ENCODE measurements at places on chromosomes 1 and 21.
A peak's percentile ranks its signal among the peaks of the same experiment; 100 is the strongest.

DNA sequence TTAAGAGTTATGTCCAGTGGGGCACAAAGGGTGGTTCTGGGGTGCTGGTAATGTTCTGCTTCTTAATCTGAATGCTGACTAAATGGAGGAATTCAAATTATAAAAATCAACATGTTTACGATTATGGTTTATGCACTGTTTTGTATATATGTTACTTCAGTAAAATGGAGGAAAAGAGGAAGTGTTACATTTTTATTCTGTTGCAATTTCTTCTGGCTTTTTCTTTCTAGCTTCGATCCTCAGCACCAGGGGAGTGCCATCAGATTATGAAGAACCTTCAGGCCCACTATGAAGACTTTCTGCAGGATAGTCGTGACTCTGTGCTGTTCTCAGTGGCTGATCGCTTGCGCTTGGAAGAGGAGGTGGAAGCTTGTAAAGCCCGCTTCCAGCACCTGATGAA, 105.5 kb downstream of the MACF1 start:
- H3K27ac ChIP-seq, result no peak overlapping the region
- H3K4me1 ChIP-seq, result no peaks in the 10 kb centered on the region
- DNase-seq, result no peak
- H3K27me3 ChIP-seq, result no peaks in the 10 kb centered on the region
- no peak overlapping the region for H3K4me3 ChIP-seq

DNA sequence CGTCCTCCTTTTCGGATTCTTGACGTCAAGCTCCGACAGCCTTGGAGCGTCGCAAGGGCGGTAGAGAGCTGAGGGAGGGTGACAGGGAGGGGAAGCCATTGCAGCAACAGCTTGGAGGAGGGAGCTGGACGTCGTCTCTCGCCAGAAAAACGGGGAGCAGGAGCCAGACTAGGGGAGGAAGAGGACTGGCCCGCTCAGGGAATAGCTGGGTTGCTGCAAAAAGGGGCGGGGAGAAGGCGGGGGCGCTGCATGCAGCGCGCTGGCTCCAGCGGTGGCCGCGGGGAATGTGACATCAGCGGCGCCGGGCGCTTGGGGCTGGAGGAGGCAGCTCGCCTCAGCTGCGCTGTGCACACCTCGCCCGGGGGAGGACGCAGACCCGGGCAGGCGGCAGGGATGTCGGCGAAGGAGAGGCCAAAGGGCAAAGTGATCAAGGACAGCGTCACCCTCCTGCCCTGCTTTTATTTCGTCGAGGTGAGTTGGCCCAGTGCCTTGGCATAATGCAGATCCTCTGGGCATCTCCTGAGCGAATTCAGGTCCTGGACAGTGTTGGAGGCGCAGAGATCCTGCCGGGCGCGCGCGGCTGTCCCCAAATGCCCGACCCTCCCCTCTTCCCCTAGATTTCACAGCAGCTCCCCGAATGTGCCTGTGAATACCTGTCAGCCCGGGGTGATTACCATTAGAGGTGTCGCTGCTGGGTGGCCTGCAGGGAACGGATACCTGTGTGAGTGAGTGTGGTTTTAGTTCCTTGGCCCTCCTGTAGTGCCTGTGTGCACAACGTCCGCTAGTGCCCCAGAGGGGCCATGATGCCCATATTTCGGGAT, at the start of gene PLPPR4:
Gene PLPPR4 (plus strand): TSS at position 292 of the 821 bp plus-strand sequence. CDS start 102 bp downstream, at position 394.
- no peak within 1 kb of the TSS for H3K4me3 ChIP-seq
- H3K27me3 ChIP-seq, result peaks cover 30% of the 10 kb centered on the region
- DNase-seq, result no peak
- no peaks in the 10 kb centered on the region for H3K36me3 ChIP-seq
- no peak within 1 kb of the TSS for H3K27ac ChIP-seq

DNA sequence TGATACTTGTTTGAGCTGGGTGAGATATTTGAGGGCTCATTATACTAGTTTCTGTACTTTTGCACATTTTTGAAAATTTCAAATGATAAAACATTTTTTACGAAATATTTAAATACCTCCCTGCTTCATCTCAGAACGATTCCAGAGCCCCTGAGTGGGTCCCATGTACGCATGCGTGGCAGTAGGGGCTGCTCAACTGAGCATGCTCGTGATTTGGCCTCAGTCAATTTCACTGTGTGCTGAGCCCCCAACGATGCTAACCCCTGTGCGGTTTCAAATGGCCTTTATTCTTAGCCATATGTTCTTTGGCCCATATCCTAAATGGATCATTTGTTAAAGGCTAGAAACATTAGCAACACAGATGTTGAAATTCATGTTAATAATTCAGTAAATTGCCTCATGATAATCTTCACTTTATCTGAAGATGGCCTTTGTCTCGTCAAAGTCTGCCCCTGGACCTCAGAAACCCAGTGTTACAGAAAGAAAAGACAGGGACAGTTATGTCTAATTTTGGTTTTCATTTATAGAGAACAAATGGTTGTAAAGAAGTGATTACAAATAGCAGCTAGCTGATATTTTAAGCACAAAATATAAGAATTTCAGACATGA, 108.2 kb downstream of the MRPS6 start:
- no peak for DNase-seq
- H3K27ac ChIP-seq, result no peak overlapping the region
- peaks cover 2% of the 10 kb centered on the region for H3K27me3 ChIP-seq
- no peak overlapping the region for H3K4me3 ChIP-seq

- peaks cover 25% of the 10 kb centered on the region for H3K27me3 ChIP-seq
- DNase-seq, result no peak
- H3K4me3 ChIP-seq, result no peak overlapping the region
- H3K36me3 ChIP-seq, result no peaks in the 10 kb centered on the region
- no peak overlapping the region for H3K27ac ChIP-seq
Observed at GRCh38 chr1:182726912-182727311, 42.5 kb upstream of the RGS8 start.

- peaks cover 14% of the 10 kb centered on the region for H3K27me3 ChIP-seq
- DNase-seq, result no peak
- no peak overlapping the region for H3K4me3 ChIP-seq
- H3K36me3 ChIP-seq, result no peaks in the 10 kb centered on the region
Observed at GRCh38 chr21:31909153-31910073, 36.6 kb downstream of the HUNK start.

DNA sequence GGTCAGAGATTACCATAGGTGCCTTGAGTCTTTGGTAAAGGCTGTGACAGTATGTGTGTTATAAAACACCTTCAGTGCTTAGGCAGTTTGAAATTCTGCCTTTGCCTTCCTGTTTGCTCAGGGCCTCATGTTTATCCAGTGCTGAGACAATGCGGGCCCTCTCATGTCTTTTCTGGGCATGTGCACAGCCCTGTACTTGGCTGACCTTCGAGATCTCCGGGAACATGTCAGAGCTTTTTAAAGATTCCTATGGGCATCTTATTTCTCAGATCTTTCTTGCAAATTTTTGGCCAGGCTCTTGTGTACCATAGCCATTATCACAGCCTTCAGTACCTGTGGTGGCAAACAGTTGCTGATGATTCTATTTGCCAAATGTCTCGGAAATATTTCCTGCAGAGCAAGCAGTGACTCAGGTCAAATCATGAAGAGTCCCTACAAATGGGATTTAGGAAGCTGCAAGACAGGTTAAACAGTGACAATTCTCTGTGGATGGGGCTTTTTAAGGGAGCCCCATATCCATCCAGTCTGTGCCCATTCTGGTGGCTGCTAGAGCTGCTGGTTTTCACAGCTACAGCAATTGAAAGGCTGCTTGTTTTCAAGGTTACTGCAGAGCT, 42.1 kb downstream of the HOOK1 start:
- DNase-seq, result no peak
- H3K36me3 ChIP-seq, result no peaks in the 10 kb centered on the region
- H3K4me1 ChIP-seq, result no peaks in the 10 kb centered on the region

DNA sequence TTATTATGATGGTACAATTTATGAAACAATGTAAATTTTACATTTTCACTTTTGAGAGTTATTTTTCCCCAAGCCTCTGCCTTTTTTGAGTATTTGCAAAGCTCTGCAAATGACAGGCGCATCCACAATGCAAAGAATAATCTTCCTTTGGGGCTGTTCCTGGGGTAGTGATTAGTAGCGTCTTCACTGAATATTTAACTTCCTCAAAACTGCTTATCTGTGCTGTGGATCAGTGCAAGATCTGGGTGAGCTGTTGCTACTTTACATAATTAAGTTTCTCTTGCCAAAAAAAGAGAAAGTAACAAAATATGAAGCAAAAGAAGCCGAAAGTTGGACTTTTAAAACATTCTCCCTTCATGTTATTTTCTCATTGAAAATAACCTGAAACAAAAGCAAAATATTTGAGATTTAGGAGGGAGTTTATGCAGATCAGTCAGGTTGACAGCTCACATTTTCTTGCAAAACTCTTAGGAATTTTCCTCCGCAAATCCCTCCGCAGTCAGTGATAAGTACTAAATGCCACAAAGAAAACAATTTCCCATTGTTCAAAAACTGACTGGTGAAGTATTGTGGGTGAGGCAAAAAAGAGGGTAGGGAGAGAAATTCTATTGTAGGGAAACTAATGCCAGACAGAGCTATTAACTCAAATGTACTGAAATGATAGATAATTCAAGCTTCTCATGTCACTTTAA, 276.4 kb upstream of the B3GALT2 start:
- no peak for DNase-seq
- H3K36me3 ChIP-seq, result peaks cover 10% of the 10 kb centered on the region
- no peaks in the 10 kb centered on the region for H3K27me3 ChIP-seq
- peak overlapping the region; percentile 80 for H3K4me3 ChIP-seq
- H3K27ac ChIP-seq, result peak overlapping the region; percentile 75
- H3K4me1 ChIP-seq, result peaks cover 42% of the 10 kb centered on the region

- H3K4me1 ChIP-seq, result peaks cover 7% of the 10 kb centered on the region
- no peaks in the 10 kb centered on the region for H3K36me3 ChIP-seq
- peaks cover 4% of the 10 kb centered on the region for H3K27me3 ChIP-seq
- no peak overlapping the region for H3K4me3 ChIP-seq
Observed at GRCh38 chr1:29690156-29690555, 453.8 kb downstream of the PTPRU start.

DNA sequence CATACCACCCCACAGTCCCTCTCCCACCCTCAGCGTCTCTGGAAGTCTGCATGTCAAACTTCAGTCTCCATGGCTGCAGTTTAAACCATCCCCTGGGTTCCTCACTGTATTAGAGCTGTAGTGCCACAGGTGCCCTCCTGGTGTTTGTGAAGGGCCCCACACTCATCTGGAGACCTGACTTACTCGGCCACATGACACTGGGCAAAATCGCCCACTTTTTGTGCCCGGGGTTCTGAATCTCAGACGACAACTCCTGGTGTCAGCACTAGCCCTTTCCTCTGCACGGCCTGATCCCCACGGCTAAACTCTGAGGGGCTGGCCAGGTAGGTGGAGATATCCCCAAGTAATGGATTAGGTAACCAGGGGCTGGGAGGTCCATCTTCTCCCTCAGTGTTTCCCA, 6.5 kb downstream of the INKA2 start:
- H3K4me3 ChIP-seq, result no peak overlapping the region
- H3K36me3 ChIP-seq, result no peaks in the 10 kb centered on the region

GRCh38 chr1:232260861-232261260, 369.1 kb downstream of the SIPA1L2 start:
- peaks cover 2% of the 10 kb centered on the region for H3K27me3 ChIP-seq
- H3K27ac ChIP-seq, result no peak overlapping the region
- H3K36me3 ChIP-seq, result no peaks in the 10 kb centered on the region
- no peak overlapping the region for H3K4me3 ChIP-seq
- no peaks in the 10 kb centered on the region for H3K4me1 ChIP-seq

GRCh38 chr1:56501888-56502287, 77.5 kb downstream of the PLPP3 start:
- H3K36me3 ChIP-seq, result no peaks in the 10 kb centered on the region
- no peak for DNase-seq
- no peaks in the 10 kb centered on the region for H3K4me1 ChIP-seq
- H3K27me3 ChIP-seq, result no peaks in the 10 kb centered on the region

DNA sequence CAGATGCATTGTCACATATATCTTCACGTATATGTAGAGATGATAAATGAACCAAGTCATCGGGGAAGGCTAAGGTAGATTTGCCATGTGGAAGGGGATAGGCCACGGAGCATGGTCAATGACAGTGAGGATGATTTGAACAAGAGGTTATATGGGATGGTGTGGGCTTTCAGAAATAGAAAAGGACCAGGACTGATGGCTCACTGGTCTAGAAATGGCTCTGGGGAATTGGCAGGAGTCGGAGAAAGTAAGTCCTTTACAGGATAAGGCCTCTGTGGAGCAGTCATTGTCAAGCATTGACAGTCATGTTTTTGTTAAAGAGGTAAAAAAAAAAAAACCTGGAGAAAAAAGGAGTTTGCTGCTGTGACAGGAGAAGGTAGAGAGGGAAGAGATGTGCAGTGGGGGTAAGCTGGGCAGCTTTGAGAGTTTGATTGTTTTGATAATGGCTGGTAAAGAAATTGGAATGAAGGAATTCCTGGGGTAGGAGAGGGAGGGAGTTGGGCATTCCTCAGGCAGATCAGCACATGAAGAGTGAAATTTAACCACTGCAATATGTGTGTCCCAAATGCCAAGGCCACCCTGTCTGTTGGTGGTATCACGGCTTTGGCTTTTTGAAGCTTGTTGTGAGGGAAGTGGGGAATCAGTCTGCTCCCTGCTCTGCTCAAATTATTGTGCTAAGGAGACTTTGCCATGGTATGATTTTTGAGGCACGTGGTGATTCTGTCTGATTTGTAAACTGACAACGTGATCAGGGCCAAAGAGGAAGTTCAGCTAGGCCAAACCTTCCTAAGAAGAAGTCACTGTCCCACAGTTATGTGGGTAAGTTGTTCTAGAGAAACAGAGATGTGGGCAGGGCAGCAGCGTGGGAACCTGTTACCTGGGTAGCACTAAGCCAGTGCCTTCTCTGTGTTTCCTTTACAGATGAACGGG, 26.0 kb downstream of the MACF1 start:
- peak overlapping the region; percentile 15 for H3K4me3 ChIP-seq
- H3K4me1 ChIP-seq, result peaks cover 37% of the 10 kb centered on the region
- peak overlapping the region; percentile 52 for H3K27ac ChIP-seq
- peak; percentile 12 for DNase-seq
- no peaks in the 10 kb centered on the region for H3K27me3 ChIP-seq

DNA sequence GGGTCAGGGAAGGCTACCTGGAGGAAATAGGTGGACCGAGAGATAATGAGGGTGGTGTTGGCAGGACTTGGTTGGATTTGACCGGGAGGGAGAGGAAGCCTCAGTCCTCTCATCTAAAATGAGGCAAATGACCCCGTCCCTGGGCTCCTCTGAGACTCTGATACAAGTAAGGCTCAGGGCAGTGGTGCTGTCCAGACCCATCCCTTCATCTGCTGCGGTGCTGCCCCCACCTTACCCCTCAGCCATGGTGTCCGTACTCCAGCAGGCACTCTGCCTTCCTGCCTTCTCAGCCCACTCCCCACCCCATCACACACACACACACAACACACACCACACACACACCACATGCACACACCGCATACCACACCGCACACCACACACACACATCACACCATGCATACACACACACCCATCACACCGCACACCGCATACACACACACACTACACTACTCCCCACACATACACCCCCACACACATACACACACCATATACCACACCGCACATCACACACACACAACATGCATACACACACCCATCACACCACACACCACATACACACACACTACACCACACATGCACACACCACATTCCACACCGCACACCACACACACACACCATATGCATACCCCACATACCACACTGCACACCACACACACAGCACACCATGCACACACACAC, 29.4 kb upstream of the SLC26A9 start:
- no peaks in the 10 kb centered on the region for H3K4me1 ChIP-seq
- H3K27me3 ChIP-seq, result no peaks in the 10 kb centered on the region
- H3K27ac ChIP-seq, result no peak overlapping the region
- no peak for DNase-seq
- no peaks in the 10 kb centered on the region for H3K36me3 ChIP-seq
- H3K4me3 ChIP-seq, result no peak overlapping the region

All from T-helper 2 cell treated with Interferon-gamma antibody and Interleukin-4, amounts not matched to agents 5 μg/mL and 100 μg/mL, for 36 hours (primary cell).